ENCODE measurements at places on chromosomes 5 and 9.
A peak's percentile ranks its signal among the peaks of the same experiment; 100 is the strongest.

DNA sequence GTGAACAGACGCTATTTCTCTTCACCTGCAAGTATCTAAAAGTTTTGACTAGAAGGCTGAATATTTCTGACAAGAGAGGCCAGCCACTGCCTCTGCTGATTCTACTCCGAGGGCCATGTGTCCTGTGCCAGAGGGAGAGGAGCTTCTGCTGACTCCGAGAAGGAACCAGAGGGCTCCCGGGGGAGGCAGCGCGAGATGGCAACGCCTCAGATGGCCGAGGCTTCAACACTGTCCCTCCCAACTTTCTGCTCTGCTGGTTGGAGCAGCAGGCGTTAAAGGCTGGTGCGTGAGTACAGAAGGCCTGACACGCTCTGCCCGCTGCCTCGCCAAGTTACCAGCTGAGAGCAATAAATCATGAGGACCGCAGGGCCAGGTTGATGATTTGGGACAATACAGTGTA is 178.8 kb downstream of the GAPVD1 start:
- no peak for DNase-seq

DNA sequence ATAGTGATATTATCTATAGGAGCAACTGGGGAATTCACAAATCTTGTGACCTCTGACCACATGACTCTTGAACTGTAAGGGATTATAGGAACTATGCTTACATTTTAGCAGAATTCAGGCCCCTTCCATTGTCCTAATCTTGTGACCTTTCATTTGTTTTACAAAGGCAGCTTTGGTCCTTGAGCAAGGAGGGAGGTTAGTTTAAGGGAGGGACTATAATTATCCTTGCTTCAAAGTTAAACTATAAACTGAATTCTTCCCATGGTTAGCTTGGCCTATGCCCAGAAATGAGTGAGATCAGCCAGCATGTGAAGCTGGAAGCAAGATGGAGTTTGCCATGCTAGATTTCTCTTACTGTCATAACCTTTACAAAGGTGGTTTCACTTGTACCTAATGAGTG is 51.2 kb downstream of the TARS1 start:
- no peak for DNase-seq

- DNase-seq: no peak
Observed at GRCh38 chr9:125505988-125506438, 201.0 kb downstream of the MAPKAP1 start.

DNA sequence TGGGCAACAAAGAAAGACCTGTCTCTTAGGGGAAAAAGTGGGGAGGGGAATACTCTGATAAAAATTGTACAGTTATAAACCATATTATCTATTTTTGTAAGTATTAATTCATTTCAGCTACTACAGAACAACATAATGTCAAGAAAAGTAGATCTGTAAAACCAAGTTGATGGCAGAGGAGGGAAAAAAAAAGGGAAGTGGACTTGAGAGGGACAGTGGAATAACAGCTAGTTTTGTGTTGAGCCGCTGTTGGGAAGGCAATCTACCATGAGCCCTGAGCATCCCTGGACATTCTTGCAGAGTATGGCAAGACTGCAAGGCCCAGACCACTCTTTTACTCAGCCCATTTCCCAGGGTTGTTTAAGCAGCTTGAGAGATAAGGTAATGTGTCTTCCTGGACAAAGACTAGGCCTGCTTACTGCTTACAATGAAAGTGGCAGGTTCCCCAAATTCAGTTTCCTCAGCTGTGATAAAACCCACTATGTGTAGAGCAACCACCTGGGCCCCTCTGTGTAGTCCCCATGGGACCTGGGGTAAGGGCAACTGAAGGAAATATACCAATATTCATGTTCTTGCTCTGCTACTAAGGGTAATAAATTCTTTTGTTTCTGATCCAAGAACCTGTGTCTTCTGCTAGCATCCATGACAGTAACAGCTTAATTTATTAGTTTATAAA is 25.0 kb downstream of the CEP120 start:
- no peak for DNase-seq

GRCh38 chr9:4384750-4385149 is 84.9 kb upstream of the GLIS3 start:
- DNase-seq: no peak

GRCh38 chr9:91775011-91775707 is 174.9 kb downstream of the ROR2 start:
- DNase-seq: peak; percentile 68

DNA sequence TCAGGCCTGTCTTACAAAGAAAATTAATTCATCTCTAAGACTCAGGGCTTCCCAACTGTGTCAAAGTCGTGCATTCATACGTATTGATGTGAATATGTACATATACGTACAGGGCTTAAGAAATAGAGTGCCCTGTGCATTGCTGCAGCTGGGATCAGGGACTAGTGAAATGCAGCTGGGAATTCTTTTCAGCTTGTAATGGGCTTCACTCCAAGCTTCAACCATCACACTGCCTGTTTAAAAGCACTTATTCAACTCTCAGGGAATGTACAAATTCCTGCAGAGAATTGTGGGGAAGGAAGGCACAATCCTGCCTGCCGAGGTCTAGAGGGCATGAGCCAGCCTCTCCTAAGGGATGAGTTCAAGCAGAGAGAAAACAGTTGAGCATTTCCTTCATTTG is 59.6 kb upstream of the MAN2A1 start:
- DNase-seq: no peak

GRCh38 chr5:154782812-154783592 is 27.8 kb downstream of the LARP1 start:
- no peak for DNase-seq

GRCh38 chr9:124260769-124261603 is 3.2 kb downstream of the NEK6 start:
- DNase-seq: no peak

- no peak for DNase-seq
Observed at GRCh38 chr5:157581901-157582300, 6.3 kb upstream of the ADAM19 start.

DNA sequence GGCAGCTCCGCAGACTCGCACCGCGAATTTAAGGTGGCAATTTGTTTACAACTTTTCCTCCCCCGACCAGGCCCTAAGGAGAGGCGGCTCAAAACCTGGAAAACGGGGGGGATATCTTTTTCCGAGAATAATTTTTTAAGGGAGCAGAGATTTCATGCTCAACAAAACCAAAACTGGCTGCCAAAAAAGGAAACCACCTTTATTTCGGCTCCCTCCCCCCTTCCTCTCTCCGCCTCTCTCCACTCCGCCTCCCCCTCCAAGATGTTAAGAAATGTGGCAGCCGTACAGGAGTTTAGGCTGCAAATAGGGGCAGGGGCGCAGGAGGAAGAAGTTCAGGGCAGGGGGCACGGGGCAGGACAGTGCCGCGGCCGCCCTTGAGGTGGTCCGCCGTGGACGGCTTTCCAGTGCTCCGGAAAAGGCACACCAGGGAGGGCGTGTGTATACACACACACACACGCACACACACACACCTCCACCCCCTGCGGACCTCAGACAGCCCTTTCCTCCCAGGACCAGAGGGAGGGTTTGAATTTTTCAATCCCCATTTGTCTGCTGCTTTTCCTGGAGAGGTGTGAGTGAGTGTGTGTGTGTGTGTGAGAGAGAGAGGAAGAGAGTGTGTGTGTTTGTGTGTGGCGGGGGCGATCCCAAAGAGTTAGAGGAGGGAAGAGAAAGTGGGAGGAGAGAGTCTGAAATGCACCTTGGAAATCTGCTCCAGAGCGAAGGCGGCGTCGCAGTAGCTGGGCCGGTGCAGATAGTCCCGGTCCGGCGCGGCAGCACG is 9.1 kb downstream of the PTCH1 start:
- peak; percentile 48 for DNase-seq

DNA sequence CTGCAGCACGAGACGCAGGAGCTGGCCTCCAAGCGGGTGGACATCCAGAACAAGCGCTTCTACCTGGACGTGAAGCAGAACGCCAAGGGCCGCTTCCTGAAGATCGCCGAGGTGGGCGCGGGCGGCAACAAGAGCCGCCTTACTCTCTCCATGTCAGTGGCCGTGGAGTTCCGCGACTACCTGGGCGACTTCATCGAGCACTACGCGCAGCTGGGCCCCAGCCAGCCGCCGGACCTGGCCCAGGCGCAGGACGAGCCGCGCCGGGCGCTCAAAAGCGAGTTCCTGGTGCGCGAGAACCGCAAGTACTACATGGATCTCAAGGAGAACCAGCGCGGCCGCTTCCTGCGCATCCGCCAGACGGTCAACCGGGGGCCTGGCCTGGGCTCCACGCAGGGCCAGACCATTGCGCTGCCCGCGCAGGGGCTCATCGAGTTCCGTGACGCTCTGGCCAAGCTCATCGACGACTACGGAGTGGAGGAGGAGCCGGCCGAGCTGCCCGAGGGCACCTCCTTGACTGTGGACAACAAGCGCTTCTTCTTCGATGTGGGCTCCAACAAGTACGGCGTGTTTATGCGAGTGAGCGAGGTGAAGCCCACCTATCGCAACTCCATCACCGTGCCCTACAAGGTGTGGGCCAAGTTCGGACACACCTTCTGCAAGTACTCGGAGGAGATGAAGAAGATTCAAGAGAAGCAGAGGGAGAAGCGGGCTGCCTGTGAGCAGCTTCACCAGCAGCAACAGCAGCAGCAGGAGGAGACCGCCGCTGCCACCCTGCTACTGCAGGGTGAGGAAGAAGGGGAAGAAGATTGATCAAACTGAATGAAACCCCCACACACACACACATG is 654 bp downstream of the PURA start:
- peak; percentile 40 for DNase-seq

GRCh38 chr5:74409712-74410111 is 230.8 kb downstream of the ENC1 start:
- DNase-seq: no peak

DNA sequence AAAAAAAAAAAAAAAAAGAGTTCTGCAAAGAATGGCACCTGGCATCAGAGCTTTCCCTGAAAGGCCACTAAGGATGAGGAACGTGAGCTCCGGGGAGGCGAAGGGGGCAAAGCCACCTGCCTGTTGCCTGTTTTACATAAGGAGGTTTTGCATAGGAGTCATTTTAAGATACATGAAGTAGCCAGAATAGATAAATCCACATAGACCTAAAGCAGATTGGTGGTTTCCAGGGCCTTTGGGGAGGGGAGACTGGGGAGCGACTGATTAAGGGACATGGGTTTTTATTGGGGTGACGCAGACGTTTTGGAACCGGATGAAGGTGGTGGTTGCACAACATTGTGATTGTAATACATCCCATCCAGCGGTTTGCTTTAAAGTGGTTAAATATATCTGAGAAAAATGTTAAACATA is 7.1 kb downstream of the NEK6 start:
- no peak for DNase-seq
